ENCODE measurements at places on chromosomes 1 and 21.
A peak's percentile ranks its signal among the peaks of the same experiment; 100 is the strongest.

DNA sequence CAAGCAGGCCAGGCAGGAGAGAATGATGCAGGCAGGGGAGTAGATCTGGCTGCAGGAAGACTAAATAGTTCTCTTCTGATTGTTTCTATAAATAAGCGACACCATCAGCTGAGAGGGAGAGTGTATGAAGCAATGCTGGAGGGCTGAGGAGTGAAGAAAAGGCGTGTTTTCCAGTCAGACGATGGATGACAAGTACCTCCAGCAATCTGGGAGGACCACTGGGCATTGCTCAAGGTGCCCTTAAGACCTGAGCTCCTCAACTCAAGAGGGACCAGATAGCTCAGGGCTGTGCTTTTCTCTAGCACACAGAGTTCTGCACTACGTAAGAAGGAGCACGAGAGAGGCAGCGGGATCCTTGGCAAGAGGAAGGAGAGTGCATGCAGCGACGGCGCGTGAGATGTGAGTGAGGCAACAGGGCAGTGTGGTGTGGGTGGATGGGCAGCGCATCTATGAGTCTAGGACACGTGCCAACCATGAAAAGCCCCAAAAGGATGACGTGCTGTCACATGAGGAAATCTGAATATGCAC is 36.0 kb downstream of the PABPC4 start:
- peak; percentile 17 for DNase-seq

- DNase-seq, result no peak
These were observed 122.3 kb downstream of the TNFSF18 start for GRCh38 chr1:172928412-172928811.

- DNase-seq, result no peak
These were observed 262.0 kb upstream of the CXADR start for GRCh38 chr21:17250778-17251241.

- DNase-seq, result no peak
These were observed 11.5 kb downstream of the NECAP2 start for GRCh38 chr1:16451841-16452528.

GRCh38 chr1:16631248-16632043 is 18.1 kb upstream of the NBPF1 start:
- no peak for DNase-seq

- no peak for DNase-seq
These were observed 27.7 kb downstream of the PTPRF start for GRCh38 chr1:43558346-43558841.

DNA sequence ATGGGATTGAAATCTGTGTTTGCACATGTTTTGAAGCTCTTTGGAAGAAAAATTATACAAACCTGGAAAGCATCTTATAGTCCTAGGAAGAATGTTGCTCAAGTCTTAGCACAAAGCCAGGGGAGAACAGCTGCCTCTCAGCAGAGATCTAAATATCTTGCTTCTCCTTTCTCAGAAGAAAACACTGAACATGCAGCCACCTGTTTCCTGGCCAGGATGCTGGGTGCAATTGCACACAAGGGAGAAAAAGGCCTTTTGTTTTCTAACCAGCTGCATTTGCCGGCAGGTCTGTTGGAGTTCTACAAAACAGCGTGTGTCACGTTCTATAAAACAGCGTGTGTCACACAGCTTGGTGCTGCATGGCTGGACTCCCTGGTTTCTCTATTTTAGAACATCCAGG is 259.6 kb upstream of the PLD5 start:
- DNase-seq, result no peak

DNA sequence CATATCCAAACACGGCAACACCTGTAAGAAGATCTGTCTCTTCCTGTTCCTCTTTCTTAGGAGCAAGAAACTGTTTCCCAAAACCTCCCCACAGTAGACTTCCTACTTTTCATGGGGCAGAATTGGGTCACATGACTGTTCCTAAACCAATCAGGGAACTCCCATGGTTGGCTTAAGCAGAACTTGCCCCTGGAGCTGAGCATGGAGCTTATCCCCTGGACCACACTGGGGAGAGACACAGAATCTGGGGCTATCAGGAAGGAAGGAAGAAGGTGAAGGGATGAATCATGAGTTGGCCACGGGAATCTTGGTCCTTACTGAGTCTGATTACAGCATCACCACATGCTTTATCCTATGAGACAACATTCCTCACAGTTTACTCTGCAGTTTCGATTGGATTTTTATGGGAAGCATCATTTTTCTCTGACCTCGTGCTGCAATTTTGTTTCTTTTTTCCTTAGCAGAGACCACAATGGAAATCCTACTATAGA is 81.8 kb downstream of the CDC7 start:
- no peak for DNase-seq

Measured in CD4-positive, alpha-beta T cell treated with Interleukin-12 subunit alpha and Interleukin-12 subunit beta, for 1 hour (primary cell).